Activated naive CD4-positive, alpha-beta T cell treated with anti-CD3 and anti-CD28 coated beads, Interleukin-2, amount 50 U/mL, for 16 hours (primary cell): ENCODE measurements at places on chromosomes 4 and X.

DNA sequence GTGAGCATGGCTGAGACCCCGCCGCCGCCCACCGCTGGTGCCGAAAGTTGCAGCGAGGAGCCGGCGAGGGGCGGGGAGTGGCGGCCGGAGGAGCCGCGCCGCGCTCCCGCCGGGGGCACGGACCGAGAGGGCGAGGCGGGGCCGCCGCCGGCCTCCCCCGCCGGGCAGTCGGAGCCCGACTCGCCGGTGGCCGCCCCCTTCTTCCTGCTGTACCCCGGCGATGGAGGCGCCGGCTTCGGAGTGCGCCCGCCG lies 16.5 kb downstream of the UTP3 start:
- no peak for DNase-seq

- DNase-seq = no peak
Observed at GRCh38 chr4:163279713-163280112, 52.7 kb downstream of the NPY1R start.

GRCh38 chrX:22634751-22635150 lies 362.0 kb downstream of the CBLL2 start:
- DNase-seq = no peak

DNA sequence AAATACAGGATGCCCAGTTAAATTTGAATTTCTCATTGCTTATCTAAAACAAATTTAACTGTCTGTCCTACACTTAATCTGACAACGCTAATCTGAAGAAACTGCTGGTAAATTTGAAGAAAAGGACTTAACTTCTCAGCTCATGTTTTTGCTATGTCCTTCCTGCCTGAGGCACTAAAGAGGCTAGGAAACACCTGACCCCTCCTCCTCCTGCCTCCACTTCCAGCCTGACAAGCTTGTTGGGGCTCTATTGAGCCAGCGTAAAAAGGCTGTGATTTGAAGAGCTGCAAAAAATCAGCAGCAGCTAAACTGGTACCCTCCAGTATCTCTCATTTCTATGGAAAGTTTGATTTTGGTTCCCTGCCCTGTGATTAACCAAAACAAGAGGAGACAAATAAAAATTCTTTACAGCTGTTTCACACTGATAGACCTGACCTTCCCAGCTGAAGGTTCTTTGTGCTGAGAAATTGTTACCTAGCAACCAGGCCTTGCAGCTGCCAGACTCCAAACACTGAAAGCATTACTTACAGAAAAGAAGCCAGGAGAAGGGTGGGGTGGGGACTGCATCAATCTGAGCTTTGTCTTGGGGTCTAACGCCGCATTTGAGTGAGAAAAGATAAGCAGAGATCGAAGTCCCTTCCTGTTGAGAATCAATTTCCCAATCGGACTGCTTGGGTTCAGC lies 35.0 kb downstream of the DCX start:
- DNase-seq = no peak

DNA sequence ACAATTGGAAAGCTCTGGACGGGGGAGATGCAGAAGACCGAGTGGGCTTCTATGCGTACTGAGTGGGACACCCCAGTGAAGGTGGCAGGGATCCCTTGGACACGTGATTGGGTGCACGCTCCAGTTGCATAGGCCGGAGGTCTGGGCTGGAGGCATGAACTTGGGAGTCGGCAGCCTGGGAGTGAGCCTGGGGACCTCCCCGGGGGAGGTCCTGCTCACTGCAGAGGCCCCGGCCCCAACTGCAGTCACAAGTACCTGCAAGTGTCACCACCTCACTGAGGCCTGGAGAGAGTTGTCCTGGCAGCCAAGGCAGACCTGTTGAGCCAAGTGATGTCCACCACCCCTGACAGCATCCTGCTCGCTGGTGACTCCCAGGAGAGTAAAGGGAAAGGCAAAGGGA lies 49.3 kb upstream of the HMX1 start:
- no peak for DNase-seq

- DNase-seq = no peak
Observed at GRCh38 chr4:63269156-63269555, 1140.1 kb downstream of the TECRL start.

DNA sequence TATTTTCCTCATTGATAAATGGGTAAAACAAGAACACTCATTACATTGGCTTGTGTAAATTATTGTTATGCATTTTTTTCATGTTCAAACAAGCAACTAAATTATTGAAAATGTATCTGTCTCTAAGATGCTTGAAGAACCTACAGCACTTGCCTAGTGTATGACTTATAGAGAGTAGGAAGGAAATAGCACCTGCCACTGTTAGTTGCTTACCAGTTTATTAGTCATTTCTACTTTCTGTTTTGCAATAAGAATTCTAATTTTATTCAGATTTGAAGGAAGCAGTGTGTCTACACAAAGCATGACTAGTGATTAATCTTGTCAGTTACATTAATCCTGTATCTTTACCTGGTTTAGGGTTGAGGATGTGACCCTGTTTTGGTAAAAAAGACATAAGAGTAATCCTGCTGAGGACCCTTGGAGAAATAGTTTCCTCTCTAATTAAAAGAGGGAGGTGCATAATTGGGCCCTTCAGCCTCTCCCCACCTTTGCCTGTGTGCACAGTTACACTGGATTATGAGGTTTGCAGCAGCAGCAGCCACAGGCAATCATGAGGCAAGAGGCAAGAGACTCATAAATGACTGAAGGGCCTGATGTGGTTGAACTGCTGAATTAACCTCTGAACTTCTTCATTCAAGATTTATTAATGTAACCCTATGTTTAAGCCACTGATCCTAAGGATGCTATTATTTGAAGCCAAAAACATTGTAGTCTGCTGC lies 1202.1 kb downstream of the ADGRL3 start:
- no peak for DNase-seq

GRCh38 chr4:76544725-76545124 lies 109.7 kb downstream of the SHROOM3 start:
- DNase-seq = no peak

DNA sequence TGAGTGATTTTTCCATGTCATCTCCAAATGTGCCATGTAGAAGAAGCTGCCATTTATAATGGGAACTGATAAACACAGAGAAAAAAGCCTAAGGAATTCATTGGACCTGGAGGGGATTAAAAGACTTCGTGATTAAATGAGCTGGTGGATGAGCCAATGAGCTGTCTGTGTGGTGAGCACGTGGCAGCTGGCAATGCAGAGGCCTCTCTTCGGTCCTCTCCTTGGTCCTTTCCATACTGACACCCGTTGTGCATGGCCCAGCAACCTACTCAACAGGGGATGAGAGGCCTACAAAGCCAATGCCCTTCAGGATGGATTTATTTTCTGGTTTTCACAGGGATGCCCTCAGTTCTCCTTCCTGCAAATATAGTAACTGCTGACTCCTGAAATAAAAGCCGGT lies 87.7 kb upstream of the STS start:
- DNase-seq = no peak

GRCh38 chr4:25184056-25184455 lies 23.8 kb upstream of the SEPSECS start:
- no peak for DNase-seq

DNA sequence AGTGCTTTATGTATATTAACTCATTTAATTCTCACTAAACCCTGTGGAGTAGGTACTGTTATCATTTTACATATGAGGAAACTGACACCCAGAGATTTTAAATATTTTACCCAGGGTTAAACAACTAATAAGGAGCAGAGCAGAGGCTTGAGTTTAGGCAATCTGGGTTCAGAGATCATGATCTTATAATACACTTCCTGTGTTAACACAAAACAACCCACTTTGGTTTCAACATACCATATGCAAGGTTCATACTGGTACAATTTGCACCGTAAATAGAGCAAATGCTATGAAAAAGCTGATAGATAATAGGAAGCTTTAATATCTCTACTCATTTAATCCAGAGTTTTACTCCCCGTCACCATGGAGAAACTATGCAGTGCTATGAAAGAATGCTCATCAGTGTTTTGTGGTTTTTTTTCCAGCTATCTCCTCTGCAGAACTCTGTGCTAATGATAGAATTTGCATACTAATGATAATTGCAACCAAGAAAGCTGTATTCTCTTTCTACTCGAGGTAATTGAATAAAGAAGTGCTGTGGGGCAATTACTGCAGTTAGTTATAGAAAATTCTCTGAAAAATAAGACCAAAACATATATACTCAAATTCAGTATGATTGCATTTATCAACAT lies 138.8 kb upstream of the MAP9 start:
- no peak for DNase-seq

DNA sequence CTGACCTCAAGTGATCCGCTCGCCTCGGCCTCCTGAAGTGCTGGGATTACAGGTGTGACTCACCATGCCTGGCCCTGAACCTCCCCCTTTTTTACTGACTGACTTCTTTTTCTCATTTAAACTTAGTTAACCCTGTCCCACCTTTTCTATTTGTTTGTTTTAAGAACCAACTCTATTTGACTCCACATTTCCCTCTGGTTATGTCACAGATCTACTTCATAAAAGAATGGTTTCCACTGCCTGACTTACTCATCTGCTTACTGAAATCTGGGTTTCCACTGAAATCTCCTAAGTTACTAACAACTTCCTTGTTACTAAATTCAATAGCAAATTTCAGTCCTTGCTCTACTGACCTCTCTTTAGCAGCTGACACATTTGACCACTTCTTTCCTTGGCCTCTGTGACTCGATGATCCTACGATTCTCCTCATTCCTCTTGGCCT lies 28.0 kb upstream of the NSUN7 start:
- no peak for DNase-seq

DNA sequence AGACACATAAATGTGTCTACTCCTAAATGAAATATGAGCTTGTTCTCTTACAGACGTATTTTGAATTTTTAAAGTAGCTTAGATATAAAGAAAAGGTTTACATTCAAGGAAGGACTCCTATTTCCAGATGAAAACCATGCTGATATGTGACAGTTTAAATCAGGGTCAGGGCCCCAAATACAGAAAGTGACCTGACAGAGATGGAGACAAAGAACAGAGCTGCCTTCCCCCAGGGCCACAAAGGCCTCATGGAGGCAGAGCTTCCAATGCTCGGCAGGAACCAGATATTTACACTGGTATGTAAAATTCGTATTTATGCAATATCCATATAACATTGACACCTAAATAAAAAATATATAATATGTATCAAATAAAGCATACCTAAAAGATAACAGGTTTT lies 124.0 kb downstream of the PRDM5 start:
- DNase-seq = no peak

DNA sequence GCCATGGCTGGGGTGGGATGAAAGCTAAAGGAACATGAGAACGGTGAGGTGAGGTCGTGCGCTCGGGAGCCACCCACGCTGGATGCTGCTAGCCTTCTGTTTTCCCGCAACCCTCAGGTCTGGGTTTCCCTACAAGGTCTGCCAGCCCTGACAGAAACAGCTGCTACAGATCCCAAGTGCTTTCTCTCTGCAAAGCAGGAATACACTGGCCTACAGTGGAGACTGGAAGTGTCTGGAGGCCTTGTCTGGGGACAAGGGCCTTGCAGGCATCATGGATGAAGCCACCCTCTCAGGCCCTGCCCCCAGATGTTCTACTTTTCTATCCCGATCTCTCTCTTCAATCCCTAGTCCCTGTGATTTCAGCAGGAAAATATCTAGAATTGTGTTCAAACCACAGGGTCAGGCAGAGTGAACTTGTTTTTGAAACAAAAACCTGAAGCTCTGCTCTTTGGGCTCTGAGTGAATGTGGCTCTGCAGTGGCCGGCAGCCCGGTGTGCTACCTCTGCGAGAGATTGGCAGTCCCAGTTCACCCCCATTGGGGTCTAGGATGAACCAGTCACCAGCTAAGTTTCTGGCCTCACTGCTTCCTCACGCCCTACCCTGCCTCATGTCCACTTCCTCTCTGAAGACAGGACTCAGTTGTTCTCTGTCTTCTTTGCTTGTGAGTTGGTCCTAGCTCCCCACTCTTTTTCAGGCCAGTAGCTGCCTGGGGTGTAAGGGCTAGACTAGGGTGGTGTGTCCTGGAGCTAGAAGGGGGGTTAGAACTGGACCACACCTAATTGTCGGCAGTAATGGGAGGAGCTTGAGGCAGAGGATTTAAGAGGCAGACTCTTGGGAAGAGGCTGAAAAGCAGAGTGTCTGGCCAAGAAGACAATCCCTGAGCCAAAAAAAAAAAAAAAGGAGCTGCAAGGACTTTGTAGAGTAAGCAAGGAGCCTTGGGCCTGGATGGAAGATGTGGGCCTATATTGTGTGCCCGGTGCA lies 89.6 kb downstream of the RTL5 start:
- no peak for DNase-seq

DNA sequence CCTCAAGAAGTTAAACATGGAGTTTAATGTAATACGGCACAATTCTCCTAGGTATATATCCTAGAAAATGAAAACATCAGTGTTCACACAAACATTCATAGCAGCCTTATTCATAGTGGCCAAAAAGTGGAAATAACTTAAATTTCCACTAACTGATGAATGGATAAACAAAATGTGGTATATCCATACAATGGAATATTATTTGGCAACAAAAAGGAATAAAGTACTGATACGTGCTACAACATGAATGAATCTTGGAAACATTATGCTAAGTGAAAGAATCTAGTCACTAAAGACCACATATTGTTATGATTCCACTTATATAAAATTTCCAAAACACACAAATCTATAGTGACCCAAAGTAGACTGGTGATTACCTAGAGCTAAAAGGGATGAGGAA lies 14.6 kb downstream of the SDAD1 start:
- no peak for DNase-seq

- DNase-seq = no peak
Observed at GRCh38 chr4:187289371-187289770, 565.7 kb upstream of the FAT1 start.

GRCh38 chr4:17595471-17596005 lies 18.5 kb downstream of the LAP3 start:
- DNase-seq = no peak

- peak; percentile 37 for DNase-seq
Observed at GRCh38 chrX:47568656-47569295, 7.8 kb downstream of the ARAF start.

DNA sequence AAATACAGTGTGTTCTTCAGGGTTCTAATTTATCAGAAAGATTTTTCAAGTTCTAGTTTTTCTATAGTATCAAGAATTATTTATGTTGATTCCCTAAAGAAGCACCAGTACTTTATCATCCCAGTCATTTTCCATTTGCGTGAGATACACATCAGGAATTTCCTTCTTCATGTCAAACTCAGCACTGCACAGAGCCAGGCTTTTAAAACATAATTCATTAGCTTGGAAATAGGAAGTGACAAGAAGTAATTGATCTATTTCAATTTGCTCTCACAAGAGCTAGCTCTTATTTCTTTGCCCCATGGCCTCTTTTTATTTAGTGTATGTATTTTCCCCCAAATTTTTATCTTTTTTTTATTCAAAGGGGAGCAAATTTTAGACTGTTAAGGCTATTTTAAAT lies 13.0 kb upstream of the SLC10A4 start:
- no peak for DNase-seq

- DNase-seq = peak; percentile 38
Observed at GRCh38 chrX:40099055-40099958, 1.5 kb upstream of the BCOR start.

DNA sequence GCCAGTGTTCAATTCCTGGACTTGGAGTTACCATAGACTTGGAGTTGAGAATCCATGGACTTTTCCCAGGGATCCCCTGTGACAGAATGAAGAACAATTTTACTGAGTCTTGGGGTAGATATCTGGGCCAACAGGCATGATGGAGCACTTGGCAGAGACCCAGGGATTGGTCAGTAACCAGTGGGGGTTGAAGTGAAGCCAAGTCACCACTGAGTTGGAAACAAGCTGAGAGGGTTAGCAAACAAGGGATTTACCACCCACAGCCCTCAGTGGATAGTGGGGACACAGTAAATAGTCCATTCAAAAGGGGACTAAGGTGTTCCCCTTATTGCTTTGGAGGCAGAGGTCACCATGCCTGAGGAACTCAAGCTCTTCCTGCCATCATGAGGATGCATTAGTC lies 281.7 kb downstream of the PPP1R2C start:
- DNase-seq = no peak
